H7 (cell line): ENCODE measurements at places on chromosomes 12 and 14. TPM values are rescaled to one million over a fixed set of nuclear protein-coding genes. Genes with fewer than 3 reads are reported as not detected.

GRCh38 chr12:94204499-94205247 lies 56.3 kb downstream of the PLXNC1 start:
- DNase-seq = no peak

- DNase-seq = no peak
Observed at GRCh38 chr12:92218394-92219077, 72.9 kb upstream of the BTG1 start.

Gene SDR9C7
- 0.28 TPM in 1 of 2 replicates, not detected in the other for total RNA-seq

Gene ADGRD1
- total RNA-seq = 0.89 and 0.97 TPM in 2 replicates
